ENCODE measurements at places on chromosomes 11 and 22.

GRCh38 chr11:126992804-126993111 is 7.8 kb downstream of the KIRREL3 start:
- no peak for DNase-seq

- DNase-seq = no peak
Observed at GRCh38 chr11:91608677-91609076, 615.9 kb upstream of the FAT3 start.

DNA sequence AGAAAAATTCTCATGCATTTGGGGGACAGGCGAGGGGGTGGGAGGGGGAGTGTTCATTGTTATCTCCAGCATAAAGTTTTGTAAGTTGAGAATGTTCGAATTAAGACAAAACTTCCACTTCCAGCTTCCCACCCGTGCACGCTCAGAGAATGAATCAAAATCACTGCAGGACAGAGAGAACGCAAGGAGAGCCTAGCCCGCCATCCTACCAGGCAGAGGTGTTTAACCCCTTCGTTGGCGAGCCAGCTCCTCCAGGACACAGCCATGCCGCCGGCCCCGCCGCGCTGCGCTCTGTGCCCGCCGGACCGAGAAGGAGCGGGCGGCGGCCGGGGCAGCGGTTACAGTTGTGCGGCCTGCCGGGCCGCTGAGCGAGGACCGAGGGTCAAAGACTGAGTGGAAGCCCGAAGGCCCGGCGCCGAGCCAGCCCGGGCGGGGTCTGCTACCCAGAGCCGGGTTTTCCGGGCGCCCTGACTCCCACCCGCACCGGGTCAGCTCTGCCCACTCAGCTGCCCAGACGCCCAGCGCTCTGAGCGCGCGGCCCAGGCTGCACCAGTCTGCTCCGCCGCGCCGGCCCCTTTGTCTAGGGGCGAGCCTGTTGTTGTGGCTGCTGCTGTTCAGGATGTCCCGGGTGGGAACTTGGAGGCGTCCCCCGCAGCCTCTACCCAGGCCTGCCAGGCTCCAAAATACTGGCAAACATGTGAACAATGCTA is at the start of gene NOX4:
Gene NOX4, minus strand, starts transcription at position 395 of the 710 bp plus-strand sequence. Its CDS starts 129 bp downstream, at position 266.
- DNase-seq = peak; percentile 42

DNA sequence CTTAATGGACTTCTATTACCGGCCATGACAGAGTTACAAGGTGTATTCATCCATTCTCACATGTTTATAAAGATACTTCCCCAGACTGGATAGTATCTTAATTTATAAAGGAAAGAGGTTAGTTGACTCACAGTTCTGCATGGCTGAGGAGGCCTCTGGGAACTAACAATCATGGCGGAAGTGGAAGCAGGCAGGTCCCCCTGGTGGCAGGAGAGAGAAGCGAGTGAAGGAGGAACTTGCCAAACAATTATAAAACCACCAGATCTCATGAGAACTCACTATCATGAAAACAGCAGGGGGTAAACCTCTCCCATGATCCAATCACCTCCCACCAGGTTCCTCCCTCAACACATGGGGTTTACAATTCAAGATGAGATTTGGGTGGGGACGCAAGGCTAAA is 170.0 kb upstream of the PDGFD start:
- peak; percentile 5 for DNase-seq

- no peak for DNase-seq
Observed at GRCh38 chr22:36862251-36863242, 1.7 kb downstream of the NCF4 start.

GRCh38 chr11:67032830-67033551 is 10.1 kb downstream of the SYT12 start:
- no peak for DNase-seq

Measured in NCI-H82 (cell line).